Globus pallidus (tissue), 1 donor: ENCODE measurements at places on chromosomes 11 and 22.
A peak's percentile ranks its signal among the peaks of the same experiment; 100 is the strongest.

DNA sequence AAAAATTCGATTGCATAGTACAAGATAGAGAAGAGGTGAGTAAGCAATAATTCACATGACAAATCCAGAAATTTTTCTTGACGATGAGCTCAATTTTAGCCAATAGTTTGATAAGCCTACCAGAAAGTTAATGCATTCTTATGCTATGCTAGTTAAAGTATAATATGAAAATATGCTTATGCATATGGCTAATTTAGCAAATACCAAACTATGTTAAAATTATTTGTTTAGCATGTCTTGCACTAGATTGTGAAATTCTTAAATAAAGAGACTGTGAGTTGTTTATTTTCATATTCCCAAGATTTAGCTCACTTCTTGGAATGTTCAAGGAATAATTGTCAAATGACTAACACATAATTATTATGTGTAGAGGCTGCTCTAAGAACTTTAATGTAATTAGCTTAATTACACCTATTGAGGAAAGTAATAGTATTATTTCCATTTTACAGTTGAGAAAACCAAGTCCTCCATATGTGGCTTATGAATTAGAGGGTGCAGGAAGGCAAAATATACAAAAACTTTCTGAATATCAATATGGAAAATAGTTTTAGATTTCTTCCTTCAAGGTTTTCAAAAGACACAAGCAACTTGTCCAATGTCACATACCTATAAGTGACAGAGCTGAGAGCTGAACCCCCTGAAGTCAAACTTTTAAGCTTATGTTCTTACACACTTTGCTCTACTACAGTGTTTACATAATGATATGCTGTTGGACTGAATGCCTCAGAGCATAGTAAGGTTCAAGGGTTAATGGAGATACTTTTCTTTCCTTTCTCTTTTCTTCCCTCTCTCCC, 45.9 kb upstream of the ARHGAP20 start:
- DNase-seq, result no peak

- DNase-seq, result no peak
These were observed 645 bp downstream of the RTCB start for GRCh38 chr22:32411402-32411801.

GRCh38 chr11:64677441-64678023, 45.5 kb downstream of the NRXN2 start:
- no peak for DNase-seq

DNA sequence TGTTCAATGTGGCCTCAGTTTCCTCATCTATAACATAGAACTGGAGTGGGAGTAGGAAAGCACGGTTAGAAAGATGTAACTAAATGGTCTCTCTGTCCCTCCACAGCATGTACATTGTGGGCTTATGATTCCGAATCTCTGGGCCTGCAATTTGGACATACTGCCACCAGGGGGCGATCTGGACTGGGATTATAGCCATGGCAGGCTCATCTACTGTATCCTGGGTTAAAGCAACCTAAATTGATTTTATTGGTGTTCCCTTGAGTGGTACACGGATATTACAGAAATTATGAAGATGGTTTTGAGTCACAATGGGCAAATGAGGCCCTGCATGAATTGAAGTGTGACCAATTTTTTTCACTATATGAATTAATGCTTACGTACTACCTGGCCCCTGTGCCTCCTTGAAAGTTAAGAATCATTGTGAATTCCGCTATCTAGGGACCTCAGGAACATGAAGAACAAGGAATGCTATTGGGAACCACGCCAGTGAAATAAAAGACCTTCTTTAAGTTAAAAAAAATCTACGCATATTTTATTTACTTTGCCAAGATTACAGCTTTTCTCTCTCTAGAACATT, 32.9 kb downstream of the TST start:
- DNase-seq, result no peak

DNA sequence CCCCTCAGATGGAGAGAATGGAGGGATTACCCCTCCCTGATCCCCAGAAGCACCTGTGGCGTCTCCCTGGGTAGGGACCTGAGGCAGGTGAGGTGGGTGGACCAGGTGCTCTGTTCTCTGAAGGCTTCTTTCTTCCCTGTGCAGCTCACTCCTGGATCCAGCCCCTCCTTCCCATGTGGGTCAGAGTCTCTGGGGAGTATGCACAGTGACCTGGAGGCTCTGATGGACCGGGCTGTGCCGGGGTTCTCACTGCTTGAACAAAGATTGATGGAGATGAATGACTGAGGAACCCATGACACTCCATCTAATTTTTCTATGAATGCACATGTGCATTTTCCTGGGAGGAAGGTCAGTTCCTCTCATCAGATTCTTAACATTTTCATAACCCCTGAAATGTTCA, 78.6 kb upstream of the SHANK2 start:
- DNase-seq, result no peak

DNA sequence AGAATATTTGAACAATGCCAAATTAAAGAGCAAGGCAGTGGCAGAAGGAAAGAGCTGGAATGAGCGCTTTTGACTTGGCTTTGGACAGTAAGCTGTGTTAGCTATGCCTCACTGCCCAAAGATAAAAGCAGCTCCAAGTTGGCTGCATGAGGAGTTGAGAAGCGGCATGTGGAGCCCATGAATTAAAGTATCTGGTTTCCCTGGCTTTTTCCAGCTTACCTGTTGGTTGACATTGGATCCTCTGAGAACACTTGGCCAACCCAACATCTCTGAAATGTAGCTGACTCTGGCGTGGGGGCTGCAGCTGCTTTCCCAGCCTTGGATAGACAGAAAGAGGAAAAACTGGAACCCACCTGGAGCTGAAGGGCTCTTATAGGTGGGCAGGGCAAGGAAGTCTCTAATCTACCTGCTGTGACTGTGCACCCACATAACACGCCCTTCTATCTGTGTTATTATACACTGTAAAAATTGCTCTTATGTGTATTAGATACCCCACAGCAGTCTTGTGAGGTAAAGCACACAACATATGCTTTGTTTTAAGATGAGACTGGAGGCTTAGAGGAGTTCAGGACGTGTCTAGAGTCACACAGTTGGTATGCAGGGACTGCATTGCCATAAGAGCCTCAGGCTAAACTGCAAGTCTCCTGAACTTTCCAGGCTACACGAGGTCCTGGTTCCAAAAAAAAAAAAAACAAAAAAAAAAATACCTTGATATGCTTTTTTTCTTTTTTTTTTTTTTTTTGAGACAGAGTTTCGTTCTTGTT, 5.8 kb downstream of the UBASH3B start:
- no peak for DNase-seq

- no peak for DNase-seq
These were observed 22.9 kb downstream of the MORC2 start for GRCh38 chr22:30945653-30946052.

- DNase-seq, result no peak
These were observed 88.5 kb downstream of the RNF169 start for GRCh38 chr11:74837191-74837590.

DNA sequence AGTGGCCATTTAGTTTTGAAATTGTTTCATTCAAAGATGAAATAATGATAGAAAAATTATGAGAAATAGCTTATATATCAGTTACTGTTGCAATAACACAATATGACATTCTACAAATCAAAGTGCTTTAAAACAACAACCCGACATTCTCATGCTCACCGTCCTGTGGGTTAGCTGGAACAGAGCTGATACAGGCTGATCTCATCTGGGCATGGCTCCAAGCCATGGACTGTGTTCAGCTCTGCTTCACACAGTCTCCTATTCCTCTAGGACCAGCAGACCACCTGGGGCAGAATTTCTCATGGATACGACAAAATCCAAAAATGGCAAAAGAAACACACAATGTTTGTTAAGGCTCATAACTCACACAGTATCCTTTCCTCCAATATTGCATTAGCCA, 178.6 kb downstream of the CNTN5 start:
- DNase-seq, result peak; percentile 13

DNA sequence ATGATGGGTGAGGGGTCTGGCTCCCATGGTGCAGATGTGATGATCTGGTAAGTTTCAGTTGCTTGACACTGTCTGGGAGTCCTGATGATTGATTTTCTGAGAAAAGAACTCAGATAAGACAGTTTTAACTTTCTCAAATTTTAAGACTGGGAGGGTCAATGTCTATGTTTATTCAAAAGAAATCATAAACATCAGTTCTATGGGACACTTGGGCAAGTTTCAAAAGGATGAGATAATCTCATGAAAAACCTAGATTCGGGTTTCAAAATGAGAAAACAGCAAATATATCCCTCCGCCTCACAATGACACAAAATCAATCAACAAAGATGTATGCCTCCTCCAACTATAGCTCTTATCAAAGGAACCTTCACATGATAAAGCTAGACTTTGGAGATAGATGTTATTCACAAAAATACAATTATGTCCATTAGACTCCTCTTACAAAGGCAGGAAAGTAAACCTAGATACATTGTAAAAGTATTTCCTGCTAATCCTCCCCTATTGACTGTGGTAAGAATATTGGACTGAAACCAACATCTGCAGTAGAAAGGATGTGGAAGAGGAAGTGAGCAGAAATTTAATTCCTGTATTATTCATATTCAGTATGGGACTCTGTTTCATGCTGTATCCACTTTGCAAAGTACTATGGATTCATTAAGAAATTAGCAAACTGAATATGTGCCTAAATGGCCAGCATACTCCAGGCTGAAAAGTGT, 21.6 kb downstream of the SVIP start:
- DNase-seq, result no peak

- DNase-seq, result no peak
These were observed 53.8 kb downstream of the PACS1 start for GRCh38 chr11:66123902-66124301.

DNA sequence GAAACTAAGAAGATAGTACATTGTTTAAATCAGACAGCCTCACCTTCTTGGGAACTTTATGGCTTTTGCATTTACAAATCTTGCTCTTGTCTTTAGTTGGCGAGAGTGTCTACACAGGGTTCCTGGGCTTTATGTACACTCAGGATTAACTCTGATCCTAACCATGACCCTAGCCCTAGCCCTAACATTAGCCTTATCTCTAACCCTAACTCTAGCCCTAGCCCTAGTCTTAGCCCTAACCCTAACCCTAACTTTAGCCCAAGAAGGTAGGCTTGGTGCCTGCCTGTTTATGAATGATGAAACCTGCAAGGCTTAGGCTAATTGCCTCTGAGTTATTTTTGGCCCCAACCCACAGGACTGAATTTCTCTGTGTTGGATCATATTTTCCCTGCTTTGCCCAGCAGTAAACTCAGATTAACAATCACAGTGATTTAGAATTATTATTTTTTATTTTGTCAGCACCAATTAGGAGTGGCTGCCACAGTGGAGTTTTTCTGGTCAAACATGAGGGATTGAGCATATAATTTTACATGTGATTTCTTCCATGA, 44.1 kb upstream of the OR9Q1 start:
- no peak for DNase-seq

DNA sequence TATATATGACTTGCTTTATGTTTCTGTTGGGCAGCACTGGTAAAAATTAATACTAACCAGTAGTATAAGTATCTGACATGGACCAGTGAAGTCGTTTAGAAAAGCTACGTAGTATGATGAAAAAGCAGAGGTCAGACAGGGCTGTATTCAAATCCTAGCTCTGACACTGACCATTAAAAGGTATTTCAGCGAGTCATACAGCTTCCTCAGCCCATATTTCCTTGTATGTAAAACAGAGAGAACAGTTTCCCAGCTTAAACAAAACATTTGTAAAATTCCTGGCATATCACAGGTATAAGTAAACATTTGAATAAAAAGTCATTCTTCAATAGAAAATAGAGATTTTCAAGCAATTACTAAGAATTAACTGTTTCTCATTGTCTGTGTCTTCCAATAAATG, 4.2 kb downstream of the NOX4 start:
- no peak for DNase-seq

- DNase-seq, result no peak
These were observed 31.7 kb downstream of the PAX6 start for GRCh38 chr11:31779374-31779791.
